ENCODE measurements at places on chromosomes 3 and 15.

DNA sequence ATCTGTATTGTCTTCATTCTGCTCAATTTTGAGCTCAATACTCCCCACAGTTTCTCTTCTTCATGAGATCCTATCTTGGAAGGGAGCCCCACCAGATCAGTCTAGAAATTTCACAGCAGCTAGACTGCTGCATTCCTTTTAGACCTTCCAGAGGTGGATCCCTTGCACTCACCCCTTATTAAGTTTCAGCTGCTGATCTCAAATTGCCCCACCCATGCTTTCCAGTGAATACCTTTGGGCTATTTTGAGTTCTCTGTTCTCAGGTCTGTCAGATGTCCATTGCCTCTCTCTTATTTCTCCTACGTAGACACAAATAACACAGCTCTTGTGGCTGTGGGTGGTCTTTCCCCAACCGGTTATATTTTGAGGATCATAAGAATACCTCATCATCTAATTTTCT, 60.8 kb downstream of the GPR156 start:
- DNase-seq = no peak

DNA sequence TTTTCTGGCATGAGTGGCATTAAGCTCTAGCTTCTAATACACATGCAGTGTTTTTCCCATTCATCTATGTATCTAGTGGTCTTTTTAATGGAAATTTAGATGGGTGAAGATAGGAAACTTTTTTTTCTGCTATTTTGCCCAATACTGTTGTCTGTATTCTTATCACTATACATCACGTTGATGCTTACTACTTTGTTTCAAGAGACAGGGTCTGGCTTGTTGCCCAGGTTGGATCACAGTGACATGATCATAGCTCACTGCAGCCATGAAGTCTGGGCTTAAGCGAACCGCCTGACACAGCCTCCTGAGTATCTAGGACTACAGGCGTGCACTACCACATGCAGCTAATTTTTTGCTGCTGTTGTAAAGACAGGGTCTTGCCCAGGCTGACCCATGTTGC, 84.6 kb downstream of the PEAK1 start:
- no peak for DNase-seq

DNA sequence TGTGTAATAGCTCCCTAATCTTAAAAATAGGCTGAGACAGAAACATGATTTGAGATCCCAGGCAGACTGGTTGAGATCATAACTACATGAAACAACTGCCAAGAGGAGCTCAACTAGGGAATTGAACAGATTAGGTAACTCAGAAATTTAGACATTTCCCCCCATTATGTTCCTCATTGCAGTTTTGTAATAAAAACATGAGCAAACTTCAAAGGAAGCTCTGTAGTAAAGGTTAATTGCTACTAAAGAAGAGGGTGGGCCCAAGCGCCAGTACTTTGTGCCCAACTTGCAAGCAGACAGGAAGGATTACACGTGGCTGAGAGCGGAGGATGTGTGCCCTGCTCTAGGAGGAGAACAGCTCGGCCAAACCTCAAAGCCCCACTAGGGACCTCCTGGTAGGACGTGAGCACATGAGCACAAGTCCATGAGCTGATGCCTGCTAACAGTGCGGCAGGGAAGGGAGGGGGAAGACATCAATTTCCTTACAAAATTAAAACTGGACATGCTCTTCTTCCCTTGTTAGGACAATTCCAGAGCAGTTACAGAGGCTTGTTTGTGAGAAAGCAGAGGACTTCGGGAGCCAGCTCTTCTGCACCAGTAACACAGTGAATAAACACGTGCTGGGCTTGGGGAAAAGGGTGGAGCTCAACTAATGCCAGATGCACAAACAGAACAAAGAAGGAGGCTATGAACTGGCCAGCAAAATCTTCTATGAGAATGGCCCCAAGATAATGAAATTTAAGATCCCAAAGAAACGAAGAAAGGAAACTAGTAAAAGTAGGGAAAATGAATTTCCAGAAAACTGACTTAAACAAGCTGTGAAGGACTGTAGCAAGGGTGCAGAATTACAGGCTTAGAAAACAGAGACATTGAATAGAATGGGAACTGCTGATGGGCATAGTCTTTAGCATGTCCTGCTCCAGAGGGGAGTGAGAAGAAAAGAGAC, 275.5 kb downstream of the MECOM start:
- no peak for DNase-seq

- no peak for DNase-seq
These were observed 13.4 kb downstream of the IL12A start for GRCh38 chr3:160001850-160002623.

DNA sequence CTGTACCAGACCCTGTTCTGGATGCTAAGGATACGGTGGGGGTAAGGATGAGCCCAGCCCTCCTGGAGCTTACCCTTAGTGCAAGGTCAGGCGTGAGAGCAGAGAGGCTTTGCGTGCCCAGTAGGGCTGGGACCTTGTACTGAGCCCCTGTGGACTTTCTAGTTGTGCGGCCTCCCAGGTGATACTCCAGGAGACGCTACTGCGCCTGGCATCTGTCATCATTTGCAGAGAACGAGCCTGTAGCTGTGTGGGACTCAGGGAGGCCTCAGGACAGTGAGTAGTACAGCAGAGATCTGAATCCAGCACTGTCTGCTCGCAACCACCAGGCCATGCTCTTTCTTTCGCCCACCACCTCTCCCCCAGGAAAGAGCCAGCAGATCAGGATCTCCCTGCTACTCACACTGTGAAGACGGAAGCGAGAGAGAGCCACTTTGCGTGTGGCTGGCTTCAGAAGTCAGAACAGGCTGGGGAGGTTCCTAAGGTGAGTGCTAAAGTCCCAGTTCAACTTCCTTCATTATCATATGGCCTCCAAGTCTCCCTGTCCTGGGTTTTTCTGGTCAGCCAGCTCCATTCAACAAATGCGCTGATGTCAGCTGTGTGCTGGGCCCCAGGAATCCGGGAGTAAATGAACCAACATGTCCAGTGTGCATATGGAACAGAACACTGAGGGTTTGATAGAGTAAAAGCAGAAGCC, 38.2 kb upstream of the ITGA11 start:
- DNase-seq = no peak
